ENCODE measurements at places on chromosomes 6 and 20.

GRCh38 chr6:139643986-139644385, 269.5 kb upstream of the CITED2 start:
- DNase-seq = no peak

- no peak for DNase-seq
Observed at GRCh38 chr6:39298061-39298460, 16.2 kb downstream of the KCNK17 start.

GRCh38 chr20:38222231-38222922, 38.2 kb downstream of the KIAA1755 start:
- no peak for DNase-seq

DNA sequence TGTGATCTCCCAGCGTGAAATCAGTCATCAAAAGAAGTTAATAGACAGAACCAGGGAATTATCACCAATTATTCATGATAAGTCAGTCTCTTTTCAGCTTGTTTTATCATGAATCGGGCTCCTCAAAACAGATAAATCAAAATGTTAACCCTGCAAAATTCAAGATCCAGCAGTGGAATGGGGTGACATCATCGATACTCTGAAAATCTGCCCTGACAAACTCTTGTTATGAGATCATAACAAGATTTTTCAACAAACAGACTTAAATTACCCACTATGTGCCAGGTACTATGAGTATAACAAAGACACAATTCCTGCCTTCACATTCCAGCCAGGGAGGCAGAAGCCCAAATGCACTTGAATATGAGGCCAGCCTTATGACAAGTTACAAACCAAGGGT, 64.4 kb downstream of the PTPRK start:
- DNase-seq = no peak

- DNase-seq = no peak
Observed at GRCh38 chr6:26501482-26501986, 1.4 kb downstream of the BTN1A1 start.

DNA sequence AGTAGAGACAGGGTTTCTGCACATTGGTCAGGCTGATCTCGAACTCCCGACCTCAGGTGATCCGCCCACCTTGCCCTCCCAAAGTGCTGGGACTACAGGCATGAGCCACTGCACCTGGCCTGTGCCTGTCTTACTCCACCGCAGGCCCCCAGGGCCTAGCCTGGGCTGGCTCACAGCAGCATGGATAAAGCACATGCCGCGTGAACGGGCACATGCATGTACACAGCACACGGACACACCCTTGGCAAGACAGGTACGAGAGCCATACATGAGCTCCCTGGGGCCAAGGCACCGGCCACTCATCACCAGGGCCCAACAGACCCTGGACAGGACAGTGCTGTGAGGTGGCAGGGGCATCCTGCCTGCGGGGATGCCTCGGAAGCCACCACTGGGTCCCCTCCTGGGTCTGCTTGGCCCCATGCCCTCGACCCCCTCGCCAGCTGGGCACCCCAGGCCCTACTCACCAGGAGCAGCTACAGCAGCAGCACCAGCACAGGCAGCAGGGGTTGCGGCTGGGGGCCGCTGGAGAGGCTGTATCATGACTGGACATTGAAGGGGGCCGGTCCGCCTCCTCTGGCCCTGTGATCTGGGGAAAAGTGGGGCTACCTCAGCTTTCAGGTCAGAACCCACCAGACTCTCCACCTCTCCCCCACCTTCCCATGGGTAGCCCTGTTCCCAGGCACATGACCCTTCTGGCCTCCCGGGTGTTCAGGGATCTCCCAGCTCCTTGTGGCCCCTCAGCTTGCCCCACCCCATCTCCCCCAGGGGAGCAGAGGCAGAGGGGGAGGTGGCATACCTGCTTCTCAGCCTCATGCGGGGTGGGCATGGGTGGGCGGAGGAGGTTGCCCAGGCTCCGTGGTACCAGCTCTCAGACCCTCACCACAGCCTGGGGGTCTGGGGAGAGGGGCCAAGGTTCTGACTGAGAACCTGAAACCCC, 3.0 kb downstream of the RGS19 start:
- DNase-seq = no peak

GRCh38 chr6:89118931-89119330, 1.1 kb upstream of the SRSF12 start:
- DNase-seq = no peak

DNA sequence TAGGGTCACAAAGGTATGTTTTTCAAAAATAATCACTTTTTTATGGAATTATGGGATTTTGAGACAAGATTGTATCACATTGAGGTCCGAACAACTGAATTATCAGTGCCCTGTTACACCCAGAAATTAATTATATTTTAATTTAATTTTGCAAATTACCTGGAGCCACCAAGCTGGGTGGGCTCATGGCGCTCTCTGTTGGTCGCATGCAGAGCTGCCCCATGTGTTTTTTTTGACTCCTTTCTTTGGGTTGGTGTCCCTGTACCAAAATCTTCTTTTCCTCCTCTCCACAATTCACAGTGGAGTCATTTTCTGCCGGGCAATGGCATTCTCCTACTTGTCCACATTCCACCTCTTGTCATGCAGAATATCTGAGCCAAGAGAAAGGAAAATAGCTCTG, 38.9 kb upstream of the FRMD1 start:
- DNase-seq = no peak

DNA sequence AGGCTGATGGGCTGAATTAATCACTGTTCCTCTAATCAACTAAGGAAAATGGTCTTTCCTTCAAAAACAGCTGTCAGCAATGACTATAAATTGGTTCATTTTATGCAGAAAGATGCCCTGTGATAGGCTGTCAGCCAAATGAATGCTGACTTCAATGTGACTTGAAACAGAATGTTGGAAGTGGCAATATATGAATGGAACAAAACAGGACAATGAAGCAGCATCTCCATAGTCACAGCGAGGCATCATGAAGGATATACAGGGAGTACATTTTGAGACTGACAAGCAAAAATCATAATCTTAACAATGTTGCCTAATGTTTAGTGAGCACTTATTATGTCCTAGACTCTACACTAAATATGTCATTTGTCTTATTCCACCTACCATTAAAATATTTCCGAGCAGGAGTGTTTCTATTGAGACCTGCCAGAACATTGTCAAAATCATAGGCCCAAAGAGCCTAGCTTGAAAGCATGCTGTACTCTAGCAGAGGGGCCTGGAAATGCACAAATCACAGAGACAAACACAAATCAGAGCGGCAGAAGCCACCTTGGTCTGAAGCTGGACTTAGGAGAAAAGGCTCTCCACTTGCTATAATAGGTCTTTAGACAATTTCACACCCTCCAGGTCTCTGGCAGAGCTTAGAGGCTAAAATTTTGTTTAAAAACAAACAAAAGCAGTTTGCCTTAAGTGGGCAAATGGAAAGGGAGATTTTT, 63.3 kb downstream of the FAM50B start:
- DNase-seq = no peak

GRCh38 chr6:158244373-158244772, 67.9 kb upstream of the TULP4 start:
- no peak for DNase-seq

GRCh38 chr6:63245420-63245819, 34.2 kb downstream of the FKBP1C start:
- no peak for DNase-seq

- DNase-seq = peak; percentile 12
Observed at GRCh38 chr6:107539409-107539808, 49.5 kb downstream of the SOBP start.

GRCh38 chr20:32742322-32743236, 688 bp downstream of the COMMD7 start:
- DNase-seq = no peak

Data from astrocyte of the cerebellum (primary cell).